Brain pericyte (primary cell): ENCODE measurements at places on chromosomes 5 and 9.

GRCh38 chr9:84300271-84300670, 40.3 kb downstream of the SLC28A3 start:
- DNase-seq, result no peak

- DNase-seq, result no peak
Observed at GRCh38 chr9:132237481-132237880, 75.6 kb downstream of the NTNG2 start.

DNA sequence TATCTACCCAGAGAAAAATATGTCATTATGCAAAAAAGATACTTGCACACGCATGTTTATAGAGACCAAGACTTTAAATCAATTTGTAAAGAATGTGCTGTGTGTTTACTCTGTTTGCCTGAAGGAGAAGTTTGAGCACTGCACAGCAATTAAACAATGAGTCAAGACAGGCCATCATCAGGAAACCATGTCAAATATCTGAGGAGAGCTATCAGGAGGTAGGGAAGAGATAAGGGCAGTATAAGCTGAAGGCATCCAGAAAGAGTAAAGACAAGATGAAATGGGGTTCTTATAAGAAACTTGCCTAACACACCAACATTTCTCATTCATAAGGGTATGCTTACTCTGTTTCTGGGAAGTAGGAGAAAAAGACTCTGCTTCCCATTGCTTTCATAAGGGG, 405.8 kb upstream of the PTGER4 start:
- no peak for DNase-seq

DNA sequence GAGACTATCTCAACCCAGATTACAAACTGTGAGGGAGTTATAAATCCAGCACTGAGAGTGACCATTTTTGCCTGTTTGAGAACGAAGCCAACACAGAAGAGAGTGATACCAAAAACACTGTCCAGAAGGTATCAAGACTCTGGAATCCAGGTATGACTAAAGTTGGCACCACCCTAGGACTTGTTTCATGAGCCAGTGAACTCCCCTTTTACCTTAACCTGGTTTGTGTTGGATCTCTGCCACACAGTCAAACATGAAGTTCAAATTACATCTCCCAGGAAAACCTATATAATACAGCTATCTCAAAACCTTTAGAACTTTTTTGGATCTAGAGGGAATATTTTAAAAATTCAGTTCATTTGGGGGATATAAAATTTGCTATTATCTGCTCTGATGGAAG, 11.4 kb downstream of the ZBTB5 start:
- no peak for DNase-seq

DNA sequence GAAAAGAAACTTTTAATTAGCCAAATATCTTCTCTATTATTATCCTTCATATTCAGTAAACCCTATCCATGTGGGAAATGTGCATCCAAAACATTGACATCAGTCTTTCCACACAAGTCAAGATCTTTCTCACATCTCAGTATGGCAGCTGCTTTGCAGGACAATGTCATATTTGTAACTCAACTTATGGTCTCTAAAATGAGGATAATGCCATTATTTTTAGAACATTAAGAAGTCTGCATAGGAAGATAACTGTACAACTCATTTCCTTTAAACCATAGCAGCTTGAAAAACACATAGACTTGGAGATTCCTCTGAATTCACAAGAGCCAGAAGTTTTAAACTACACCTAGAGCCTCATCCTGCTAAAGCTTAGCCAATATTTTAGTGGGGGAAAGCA, 43.7 kb downstream of the MCTP1 start:
- DNase-seq, result no peak

DNA sequence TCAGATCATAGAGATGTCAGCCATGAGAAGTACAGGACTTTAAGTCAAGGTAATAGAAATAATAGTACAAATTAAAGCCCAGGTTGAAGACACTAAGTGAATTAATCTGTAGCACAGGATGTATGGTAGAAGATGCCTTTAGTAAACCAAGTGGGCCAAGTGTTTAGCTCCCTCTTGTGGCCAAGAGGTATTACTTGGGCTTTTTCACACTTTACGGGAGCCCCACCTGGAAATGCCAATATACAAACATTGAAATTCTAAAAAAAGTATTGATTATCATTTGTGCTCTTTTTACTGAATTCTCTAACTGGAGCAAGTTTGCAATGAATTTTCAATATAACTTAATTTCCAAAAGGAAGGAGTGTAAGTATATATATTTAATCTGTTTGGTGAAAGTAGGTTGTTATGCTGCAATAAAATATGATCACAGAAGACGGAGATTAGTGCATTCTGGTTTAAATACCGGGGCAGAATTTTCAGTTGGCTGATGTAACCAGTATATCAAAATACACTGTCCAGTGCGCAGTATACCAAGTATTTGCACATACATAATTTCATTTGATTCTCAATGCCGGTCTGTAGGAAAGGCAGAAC, 84.7 kb downstream of the PARP8 start:
- peak; percentile 15 for DNase-seq

GRCh38 chr5:96447949-96448348, 14.9 kb upstream of the PCSK1 start:
- DNase-seq, result no peak

DNA sequence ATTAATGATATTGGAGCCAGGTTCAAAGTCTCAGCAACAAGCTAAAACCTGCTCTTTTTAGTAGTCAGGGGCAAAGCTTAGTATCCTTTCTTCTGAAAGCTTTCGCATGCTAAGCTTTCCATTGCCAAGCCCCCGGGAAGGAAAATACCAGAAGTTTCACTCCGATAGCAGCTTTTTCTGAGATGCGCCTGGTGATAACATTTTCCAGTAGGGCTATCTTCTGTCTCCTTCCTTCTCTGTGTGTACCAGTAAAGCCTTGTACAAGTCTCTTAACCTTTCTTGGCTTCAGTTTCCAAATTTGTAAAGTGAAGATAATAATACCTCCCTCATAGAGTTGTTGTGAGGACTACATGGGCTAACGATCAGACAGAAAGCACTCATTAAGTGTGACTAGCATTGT, 36.7 kb downstream of the DOCK8 start:
- DNase-seq, result no peak

GRCh38 chr9:136960212-136960937, 8.3 kb downstream of the LCN12 start:
- DNase-seq, result no peak

DNA sequence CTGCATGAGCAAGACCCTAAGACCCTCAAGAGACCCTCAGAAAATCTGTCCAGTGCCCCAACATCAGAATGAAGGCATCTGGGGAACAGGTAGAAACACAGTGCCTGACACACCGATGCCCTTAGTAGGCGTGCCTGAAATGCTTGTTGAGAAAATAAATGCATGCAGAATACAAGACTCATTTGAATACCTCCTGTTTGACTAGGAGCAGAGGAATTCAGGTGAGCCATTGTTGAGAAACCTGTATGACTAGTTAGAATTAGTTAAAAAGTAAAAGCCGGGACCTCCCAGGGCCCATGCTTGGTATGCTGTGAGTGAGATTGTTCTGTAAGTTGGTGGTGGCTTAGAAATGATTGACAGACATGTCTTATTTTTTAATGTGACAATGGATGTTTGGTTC, 55.0 kb downstream of the WWC1 start:
- DNase-seq, result no peak

DNA sequence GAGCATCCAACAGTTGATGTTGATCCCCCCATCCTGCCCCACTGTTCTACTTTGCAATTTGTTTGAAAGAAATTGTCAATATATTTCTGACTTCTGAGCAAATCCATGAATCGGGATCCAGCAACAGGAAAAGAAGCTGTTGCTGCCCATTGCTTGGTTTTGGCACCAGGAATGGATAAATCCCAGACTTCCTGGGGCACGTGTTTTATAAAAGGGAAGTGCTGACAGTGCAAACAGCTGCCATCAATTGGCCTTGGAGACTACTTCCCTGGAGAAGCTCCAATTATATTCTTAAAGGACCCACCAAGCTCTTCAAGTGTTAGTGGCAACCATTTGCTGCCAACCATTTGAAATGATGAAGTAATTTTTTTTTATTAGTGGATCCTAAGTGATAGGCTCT, 13.7 kb downstream of the STK32A start:
- no peak for DNase-seq

GRCh38 chr9:133342570-133342969, 5.4 kb downstream of the MED22 start:
- no peak for DNase-seq

DNA sequence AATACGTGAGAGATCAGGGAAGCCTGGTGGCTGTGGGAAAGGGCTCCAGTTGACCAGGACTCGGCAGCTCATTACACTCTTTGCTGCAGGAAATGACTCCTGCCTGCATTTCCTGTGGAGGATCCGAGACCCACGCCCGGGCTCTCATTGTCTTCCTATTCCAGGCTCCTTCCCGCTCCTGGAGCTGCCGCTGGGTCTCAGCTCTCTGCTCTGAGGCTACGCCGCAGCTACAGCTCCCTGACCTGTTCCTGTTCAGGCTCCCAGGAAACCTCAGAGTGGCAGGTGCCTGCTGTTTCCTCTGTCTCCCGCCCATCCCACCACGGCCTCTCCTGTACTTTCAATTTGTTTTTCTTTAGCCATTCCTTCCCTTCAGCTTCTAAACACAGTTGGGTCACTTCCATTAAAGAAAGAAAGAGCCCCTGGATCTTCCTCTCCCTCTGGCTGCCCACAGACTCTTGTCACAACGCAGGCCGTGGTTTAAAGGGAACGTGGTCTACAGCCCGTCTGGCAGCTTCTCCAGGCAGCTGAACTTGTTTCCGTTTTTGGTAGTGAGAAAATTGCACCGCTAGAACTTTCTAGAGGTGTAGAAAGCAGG, 71.5 kb downstream of the IL6ST start:
- DNase-seq, result no peak

DNA sequence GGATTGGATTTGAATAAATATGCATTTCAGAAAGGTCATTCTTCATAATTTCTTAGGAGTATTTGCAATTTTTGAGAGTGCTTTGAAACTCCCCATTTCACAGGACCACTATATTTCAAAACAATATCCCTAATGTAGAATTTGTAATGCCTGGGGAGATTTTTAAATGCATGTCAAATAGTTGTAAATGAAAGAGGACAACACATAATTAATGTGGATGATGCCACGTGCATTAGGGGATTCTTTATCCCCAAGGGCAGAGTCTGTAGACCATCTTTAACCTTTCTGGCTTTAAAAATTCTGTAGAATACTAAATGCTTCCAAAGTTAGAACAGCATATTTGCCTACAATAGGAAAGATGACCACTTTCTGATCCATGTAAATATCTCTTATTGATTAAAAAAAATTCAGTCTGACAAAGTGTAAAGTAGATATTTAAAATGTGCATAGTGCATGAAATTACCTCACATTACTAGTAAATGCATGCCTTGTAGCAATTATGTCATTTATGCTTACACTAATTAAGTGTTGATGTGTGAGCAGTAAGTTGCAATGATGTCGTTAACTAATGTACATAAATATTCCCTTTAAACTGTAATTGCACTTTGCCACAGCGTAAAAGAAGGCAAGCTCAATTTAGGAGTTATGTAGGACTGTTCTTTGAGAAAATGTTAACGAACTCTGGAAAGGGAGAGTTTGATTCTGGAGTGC, 416.1 kb downstream of the PSAT1 start:
- DNase-seq, result no peak

DNA sequence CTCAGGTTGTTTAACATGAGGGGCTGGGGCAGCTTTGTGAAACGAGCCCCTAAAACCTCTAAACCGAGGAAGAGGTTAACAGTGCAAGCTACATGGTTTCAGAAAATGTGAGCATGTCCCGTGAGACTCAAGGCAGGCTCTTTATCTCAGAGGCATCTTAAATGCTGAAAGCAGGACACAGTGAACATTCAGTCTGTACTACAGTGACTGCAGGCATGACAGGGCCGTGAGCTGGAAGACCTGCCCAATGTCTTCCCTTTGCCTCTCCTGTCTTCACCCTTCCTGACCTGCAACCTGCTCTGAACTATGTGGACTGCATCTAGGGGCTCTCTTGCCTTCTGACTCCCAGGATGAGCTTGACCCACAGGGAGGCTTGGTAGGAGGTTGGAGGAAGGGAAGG, 58.3 kb downstream of the PRLR start:
- no peak for DNase-seq

DNA sequence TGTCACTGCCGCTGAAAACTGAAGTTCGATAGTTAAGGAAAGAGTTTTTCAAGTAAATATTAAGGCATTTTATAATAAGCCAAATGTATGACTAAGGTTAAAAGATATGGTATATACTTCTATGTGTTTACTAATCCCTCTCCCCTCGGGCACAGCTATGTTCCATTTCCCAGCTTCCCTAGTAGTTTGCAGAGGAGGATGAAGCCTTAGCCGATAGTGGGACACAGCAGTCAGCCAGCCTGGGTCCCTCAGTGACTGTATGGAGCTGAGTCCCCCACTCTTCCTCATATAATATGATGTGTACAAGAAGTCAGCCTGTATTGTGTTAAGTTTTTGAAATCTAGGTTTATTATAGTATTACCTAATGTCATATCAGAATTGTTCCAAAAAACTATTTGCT, 55.8 kb downstream of the PARP8 start:
- DNase-seq, result no peak

- no peak for DNase-seq
Observed at GRCh38 chr5:156695774-156696173, 154.3 kb upstream of the PPP1R2B start.

- no peak for DNase-seq
Observed at GRCh38 chr9:1916095-1916494, 99.1 kb upstream of the SMARCA2 start.

DNA sequence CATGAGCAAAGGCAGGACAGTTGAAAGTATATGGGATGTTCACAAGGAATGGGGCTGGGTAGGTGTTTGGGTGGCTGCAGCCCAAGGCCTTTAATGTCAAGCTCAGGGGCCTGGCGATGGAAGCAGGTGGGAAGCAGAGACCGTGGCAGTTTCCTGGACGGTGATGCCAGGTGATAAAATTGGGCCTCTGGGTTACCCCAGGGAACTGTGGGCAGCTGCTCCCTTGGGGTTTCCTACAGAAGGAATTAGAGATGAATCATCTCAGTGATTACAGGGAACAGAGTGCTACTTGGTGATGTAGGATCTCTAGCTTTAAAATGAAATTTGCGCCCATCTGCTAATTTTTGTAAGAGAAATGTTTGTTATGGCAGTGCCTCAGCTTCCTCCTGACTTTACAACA, 39.2 kb downstream of the TSTD2 start:
- DNase-seq, result no peak

DNA sequence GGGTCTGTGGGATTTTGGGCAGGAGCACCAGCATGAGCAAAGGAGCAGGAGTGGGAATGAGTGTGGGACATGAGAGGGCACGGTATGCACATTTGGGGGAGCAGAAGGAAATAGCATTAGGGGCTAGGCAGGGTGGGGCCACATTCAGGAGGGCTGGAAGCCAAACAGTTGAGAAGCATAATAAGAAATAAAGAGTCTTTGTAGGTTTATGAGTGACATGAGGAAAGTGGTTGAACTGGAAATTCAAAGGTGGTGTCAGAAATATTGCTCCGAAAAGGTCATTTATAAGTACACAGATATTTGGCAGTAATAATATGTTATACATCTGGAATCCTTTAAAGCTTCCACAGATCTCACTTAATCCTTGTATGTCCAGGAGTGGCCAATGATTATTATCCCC, 26.4 kb downstream of the ARHGEF28 start:
- no peak for DNase-seq

- DNase-seq, result no peak
Observed at GRCh38 chr9:72486594-72486955, 34.8 kb upstream of the TMC1 start.

- DNase-seq, result no peak
Observed at GRCh38 chr9:97300586-97300985, 6.9 kb upstream of the CCDC180 start.

- DNase-seq, result no peak
Observed at GRCh38 chr9:113547501-113547900, 84.0 kb downstream of the RGS3 start.

GRCh38 chr5:59257488-59258400, 635.8 kb downstream of the PDE4D start:
- no peak for DNase-seq

- DNase-seq, result no peak
Observed at GRCh38 chr5:107806271-107806670, 135.5 kb upstream of the EFNA5 start.
